CD4-positive, alpha-beta memory T cell (primary cell): ENCODE measurements at places on chromosomes 5 and 9.

DNA sequence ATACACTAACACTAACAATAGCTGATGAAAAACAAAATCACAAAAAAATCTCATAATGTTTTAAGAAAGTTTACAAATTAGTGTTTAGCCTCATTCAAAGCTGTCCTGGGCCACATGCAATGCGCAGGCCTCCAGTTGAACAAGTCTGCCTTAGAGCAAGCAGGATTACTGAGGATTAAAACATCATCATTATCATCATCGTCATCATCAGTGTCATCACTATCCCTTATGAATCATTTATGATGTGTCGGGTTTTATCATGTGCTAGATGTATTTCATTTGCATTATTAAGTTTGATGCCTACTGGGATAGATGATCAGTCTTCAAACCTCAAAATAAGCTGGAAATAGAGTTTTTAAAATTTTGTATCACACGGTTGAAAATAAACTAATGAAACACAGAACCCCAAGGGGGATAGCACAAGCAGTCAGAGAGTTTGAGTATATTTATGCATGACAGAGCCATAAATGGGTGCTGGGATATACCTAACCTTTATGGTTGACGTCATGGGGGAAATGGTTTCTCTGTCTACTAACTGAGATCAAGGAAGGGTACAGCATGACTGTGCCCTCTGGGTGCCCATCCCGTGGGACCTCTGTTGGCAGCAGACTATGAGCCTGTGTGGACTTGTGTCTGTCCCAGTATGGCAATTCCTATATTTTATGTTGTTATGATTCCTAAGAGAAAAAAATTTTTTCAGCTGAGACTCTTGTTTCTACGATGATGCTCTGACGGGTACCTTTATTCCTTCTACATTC is 150.3 kb upstream of the ADRA1B start:
- H3K27ac ChIP-seq, result no peak overlapping the region
- H3K27me3 ChIP-seq, result no peaks in the 10 kb centered on the region
- no peaks in the 10 kb centered on the region for H3K4me1 ChIP-seq
- no peaks in the 10 kb centered on the region for H3K36me3 ChIP-seq
- no peak for DNase-seq

DNA sequence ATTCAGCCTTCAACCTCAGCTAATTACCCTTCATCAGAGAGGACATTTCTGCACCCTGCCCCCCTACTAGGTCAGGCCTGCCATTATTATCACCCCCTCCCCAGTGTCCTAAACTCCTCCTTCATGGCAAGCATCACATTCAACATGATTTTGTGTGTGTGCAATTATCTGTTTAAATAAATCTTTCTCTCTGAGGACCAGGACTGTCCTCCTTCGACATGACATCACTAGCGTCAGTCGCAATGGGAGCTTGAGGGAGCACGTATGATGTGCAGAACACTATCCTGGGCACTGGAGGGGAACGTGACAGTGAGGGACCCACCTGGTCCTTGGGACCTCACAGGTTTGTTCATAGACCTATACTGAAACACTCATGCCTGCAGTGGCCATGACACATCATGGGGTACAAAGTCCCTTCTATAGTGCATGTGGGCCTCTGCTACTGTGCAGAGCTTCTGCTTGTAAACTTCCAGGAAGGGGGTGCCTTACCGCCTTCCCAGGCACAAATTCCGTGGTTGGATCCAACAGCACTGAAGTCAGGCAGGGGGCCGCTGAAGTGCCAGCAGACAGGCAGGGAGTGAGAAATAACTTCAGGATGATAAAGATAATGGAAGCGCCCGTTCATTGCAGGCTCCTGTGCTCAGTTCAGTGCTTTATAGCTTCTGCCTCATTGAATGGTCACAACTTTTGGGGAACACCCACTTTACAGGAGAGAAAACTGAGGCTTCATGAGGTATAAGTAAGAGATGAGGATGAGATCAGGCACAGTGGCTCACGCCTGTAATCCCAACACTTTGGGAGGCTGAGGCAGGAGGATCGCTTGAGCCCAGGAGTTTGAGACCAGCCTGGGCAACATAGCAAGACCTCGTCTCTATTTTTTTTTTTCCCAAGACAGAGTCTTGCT is 36.0 kb upstream of the STXBP1 start:
- H3K36me3 ChIP-seq, result no peaks in the 10 kb centered on the region
- H3K4me1 ChIP-seq, result peaks cover 15% of the 10 kb centered on the region
- H3K27me3 ChIP-seq, result no peaks in the 10 kb centered on the region
- no peak overlapping the region for H3K27ac ChIP-seq

GRCh38 chr5:72695659-72696058 is 120.8 kb upstream of the TNPO1 start:
- no peaks in the 10 kb centered on the region for H3K36me3 ChIP-seq
- no peak overlapping the region for H3K4me3 ChIP-seq
- DNase-seq, result no peak
- H3K27ac ChIP-seq, result no peak overlapping the region
- H3K4me1 ChIP-seq, result no peaks in the 10 kb centered on the region

- H3K4me3 ChIP-seq, result no peak overlapping the region
- H3K36me3 ChIP-seq, result no peaks in the 10 kb centered on the region
- peak; percentile 43 for DNase-seq
- no peaks in the 10 kb centered on the region for H3K4me1 ChIP-seq
- no peak overlapping the region for H3K27ac ChIP-seq
Observed at GRCh38 chr5:59810041-59810440, 83.5 kb downstream of the PDE4D start.

DNA sequence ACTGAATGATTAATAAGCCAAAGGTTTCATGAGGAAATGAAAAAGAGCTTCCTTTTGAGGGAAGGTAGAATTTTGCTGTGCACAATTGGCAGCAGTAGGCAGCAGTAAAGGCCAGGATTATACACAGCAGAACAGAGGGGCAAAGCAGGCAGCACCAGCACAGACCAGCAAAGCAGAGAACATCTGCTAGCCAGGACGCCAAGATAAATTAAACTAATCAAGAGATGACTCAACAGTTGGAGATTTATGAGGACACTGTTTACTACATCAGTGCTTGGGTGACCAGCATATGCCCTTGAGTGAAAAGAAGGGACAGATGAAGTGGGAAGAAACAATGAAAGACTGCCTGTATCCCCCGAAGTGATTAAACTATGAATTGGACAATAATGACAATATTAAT is 871.4 kb upstream of the CDH10 start:
- H3K27ac ChIP-seq, result no peak overlapping the region
- no peaks in the 10 kb centered on the region for H3K4me1 ChIP-seq
- no peaks in the 10 kb centered on the region for H3K36me3 ChIP-seq
- DNase-seq, result no peak
- no peak overlapping the region for H3K4me3 ChIP-seq

- DNase-seq, result no peak
- H3K4me1 ChIP-seq, result no peaks in the 10 kb centered on the region
- no peaks in the 10 kb centered on the region for H3K36me3 ChIP-seq
- no peaks in the 10 kb centered on the region for H3K27me3 ChIP-seq
- H3K4me3 ChIP-seq, result no peak overlapping the region
Observed at GRCh38 chr9:87546704-87547103, 49.0 kb downstream of the DAPK1 start.

GRCh38 chr9:134320868-134321471 is 5.3 kb upstream of the RXRA start:
- H3K36me3 ChIP-seq, result no peaks in the 10 kb centered on the region
- H3K27ac ChIP-seq, result no peak overlapping the region
- no peaks in the 10 kb centered on the region for H3K27me3 ChIP-seq
- H3K4me1 ChIP-seq, result peaks cover 9% of the 10 kb centered on the region

DNA sequence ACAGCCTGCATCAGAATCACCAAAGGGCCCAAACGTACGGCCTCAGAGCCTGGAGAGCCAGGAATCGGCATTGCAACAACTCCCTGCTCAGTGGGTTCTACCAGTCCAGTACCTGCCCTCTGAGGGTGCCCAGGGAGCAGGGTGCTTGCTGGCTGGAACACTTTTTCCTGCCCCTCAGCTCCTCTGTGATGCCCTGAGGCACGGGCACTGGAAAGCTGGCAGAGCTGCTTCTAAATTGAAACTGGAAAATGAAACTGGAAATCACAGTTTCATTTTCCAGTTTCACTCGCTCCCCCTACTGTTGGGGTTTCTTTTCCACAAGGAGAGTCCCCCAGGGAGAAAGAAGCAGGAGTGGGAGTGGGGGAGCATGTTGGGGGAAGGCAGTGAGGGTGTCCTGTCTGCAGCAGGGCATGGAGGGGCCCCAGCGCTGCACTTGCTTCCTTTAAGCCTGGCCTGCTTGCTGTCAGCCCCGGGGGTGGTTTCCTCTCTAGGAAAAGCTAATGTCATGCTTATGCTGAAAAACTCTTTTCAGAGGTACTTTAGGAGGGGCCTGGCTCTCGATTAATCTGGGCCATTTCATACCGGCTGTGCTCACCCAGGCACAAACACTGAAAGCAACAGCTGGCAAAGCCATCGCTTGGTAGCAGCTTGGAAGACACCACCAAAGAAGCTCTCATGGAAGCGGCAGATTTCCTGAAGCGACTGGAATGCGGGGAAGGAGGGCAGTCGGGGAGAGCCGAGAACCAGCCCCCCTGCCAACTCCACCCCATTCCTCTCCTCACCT is 26.2 kb downstream of the IRF1 start:
- DNase-seq, result peak; percentile 28
- H3K36me3 ChIP-seq, result no peaks in the 10 kb centered on the region

DNA sequence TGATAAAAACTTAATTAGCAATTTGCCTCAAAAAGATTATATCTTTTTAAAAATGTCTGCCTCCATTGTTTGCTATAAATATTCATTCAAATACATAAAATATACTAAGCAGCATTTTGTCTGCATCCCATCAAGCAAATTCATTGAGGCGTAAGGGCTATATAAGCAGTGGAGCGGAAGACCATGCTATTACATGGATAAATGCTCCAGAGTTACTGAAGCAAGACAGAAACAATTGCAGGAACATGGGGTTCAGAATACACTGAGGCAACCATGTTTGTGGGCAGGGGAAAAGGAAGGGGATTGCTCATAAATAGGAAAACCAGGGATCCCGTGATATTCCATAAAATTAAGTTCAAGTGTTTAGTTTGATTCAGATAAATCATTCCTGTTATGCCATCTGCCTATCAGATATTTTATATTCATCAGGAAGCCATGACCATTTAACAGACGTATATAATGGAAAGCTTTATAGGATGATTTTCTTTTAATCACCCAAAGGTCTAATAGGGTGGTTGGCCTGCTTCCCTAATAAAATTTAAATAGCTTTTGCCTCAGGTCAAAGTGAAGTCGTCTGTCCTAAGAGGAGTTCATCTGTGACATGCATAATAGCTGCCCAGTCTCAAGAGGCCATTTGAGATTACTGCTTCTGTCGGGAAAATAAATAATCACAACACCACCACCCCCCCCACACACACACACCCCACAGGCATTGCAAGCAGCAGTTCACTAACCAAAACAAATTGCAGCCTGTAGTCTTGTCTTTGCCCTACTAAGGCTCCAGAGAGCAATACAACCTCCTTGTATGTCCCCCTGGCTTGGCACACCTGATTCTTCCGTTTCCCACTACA is 105.2 kb downstream of the RASEF start:
- no peak overlapping the region for H3K27ac ChIP-seq
- H3K36me3 ChIP-seq, result no peaks in the 10 kb centered on the region
- no peak overlapping the region for H3K4me3 ChIP-seq
- H3K4me1 ChIP-seq, result no peaks in the 10 kb centered on the region
- no peak for DNase-seq

DNA sequence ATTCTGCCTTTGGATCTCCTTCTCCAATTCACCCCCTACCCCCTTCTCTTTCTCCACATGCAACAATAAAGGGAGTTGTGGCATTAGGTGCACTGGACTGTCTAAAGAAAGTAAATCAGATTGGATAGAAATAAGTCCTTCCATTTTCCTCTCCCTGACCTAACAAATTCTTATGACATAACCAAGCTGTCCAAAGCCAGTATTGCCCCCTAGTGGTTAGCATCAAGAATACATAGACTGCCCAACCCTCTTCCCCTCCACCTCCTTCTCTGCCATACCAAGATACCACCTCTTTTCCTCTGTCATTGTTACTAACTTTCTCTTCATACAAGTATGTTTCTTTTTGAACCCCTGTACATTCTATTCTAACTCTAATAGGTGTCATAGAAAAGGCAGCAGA is 45.7 kb downstream of the PPARGC1B start:
- H3K36me3 ChIP-seq, result no peaks in the 10 kb centered on the region
- no peak overlapping the region for H3K27ac ChIP-seq
- DNase-seq, result no peak
- peaks cover 5% of the 10 kb centered on the region for H3K4me1 ChIP-seq

- H3K27me3 ChIP-seq, result no peaks in the 10 kb centered on the region
- H3K27ac ChIP-seq, result peak overlapping the region; percentile 69
- no peaks in the 10 kb centered on the region for H3K36me3 ChIP-seq
- H3K4me3 ChIP-seq, result peak overlapping the region; percentile 93
Observed at GRCh38 chr9:20623748-20624124, 1.4 kb upstream of the MLLT3 start.

DNA sequence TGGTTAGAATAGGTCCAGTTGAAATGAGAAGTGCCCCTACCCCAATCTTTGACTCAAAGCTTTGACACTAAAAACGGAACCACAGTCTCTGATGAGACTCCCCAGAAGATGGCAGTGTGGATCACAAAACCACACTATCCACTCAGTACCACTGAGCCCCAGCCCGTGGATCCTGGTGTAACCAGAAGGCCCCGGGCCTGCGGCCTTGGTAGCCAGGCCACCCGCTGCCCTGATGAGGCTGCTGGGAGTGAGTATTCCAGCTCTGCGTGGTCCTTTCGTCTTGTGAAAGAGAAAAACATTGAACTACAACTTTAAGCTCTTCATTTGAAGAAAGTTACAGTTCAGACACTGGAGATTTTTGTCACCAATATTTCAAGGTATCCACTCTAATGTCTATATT is 42.2 kb upstream of the FBP1 start:
- H3K27me3 ChIP-seq, result no peaks in the 10 kb centered on the region
- H3K4me1 ChIP-seq, result no peaks in the 10 kb centered on the region
- DNase-seq, result peak; percentile 49
- H3K4me3 ChIP-seq, result no peak overlapping the region
- H3K36me3 ChIP-seq, result no peaks in the 10 kb centered on the region
- no peak overlapping the region for H3K27ac ChIP-seq

GRCh38 chr5:98769210-98769958 is 4.1 kb upstream of the RGMB start:
- H3K36me3 ChIP-seq, result no peaks in the 10 kb centered on the region
- H3K4me1 ChIP-seq, result peaks cover 37% of the 10 kb centered on the region
- H3K27me3 ChIP-seq, result peaks cover 21% of the 10 kb centered on the region
- H3K27ac ChIP-seq, result peak overlapping the region; percentile 6
- DNase-seq, result peak; percentile 60

- no peak overlapping the region for H3K27ac ChIP-seq
- H3K36me3 ChIP-seq, result no peaks in the 10 kb centered on the region
- H3K27me3 ChIP-seq, result no peaks in the 10 kb centered on the region
Observed at GRCh38 chr9:126457890-126458289, 131.3 kb downstream of the MVB12B start.

GRCh38 chr9:22041775-22042174 is 32.7 kb upstream of the CDKN2B start:
- no peak overlapping the region for H3K4me3 ChIP-seq
- no peaks in the 10 kb centered on the region for H3K36me3 ChIP-seq
- no peak overlapping the region for H3K27ac ChIP-seq
- peaks cover 25% of the 10 kb centered on the region for H3K4me1 ChIP-seq

DNA sequence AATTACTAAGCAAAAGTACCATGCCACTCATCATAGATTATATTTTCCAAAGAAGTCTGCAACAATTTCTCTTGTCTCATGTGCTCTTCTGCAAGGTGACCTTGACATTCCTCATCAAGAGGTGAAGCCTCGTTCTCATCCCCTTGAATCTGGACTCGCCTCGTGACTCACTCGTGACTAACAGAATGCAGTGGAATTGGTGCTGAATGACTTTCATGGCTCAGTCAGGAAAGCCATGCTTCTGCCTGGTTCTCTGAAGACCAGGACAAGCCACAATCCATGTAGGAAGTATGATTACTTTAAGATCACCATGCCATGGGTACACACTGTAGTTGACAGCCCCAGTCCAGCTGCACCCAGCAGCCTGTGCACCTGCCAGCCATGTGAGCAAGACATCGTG is 335.8 kb downstream of the GADD45G start:
- H3K4me1 ChIP-seq, result no peaks in the 10 kb centered on the region
- no peak overlapping the region for H3K4me3 ChIP-seq
- H3K27me3 ChIP-seq, result no peaks in the 10 kb centered on the region
- DNase-seq, result no peak
